AG04449 (cell line): ENCODE measurements at places on chromosomes 12 and 14.

GRCh38 chr12:39357041-39357440, 85.9 kb downstream of the KIF21A start:
- no peak for DNase-seq

- DNase-seq = no peak
These were observed 6.1 kb downstream of the ASB8 start for GRCh38 chr12:48151103-48151771.

GRCh38 chr12:120956579-120957300, 21.6 kb upstream of the HNF1A start:
- DNase-seq = no peak

GRCh38 chr14:23660290-23661226, 24.4 kb downstream of the DHRS2 start:
- DNase-seq = no peak

GRCh38 chr12:129440278-129440677, 463.5 kb downstream of the TMEM132D start:
- DNase-seq = no peak

- no peak for DNase-seq
These were observed 3.5 kb downstream of the TBPL2 start for GRCh38 chr14:55436931-55437330.

DNA sequence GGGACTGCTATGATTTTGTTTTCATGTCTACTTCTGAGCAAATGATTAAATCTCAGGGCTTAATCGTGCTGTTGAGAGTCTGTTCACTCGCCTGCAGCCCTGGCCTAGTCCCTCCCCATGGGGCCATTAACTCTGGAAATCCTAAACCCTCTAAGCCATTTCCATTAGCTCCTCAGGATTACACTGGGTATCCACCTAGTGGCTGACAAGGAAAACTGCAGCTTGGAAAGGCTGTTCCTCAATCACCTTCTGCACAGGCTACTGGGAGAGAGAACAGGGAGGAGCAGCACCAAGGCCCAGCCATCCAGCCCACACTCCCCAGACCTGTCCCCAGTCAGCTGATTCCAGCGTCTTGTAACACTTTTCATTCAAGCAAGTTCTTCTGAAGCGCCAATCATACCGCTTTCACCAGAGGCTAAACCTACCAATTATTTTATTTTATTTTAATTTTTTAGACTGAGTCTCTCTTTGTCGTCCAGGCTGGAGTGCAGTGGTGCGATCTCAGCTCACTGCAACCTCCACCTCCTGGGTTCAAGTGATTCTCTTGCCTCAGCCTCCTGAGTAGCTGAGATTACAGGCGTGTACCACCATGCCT, 48.7 kb downstream of the NEUROD4 start:
- DNase-seq = peak; percentile 9

DNA sequence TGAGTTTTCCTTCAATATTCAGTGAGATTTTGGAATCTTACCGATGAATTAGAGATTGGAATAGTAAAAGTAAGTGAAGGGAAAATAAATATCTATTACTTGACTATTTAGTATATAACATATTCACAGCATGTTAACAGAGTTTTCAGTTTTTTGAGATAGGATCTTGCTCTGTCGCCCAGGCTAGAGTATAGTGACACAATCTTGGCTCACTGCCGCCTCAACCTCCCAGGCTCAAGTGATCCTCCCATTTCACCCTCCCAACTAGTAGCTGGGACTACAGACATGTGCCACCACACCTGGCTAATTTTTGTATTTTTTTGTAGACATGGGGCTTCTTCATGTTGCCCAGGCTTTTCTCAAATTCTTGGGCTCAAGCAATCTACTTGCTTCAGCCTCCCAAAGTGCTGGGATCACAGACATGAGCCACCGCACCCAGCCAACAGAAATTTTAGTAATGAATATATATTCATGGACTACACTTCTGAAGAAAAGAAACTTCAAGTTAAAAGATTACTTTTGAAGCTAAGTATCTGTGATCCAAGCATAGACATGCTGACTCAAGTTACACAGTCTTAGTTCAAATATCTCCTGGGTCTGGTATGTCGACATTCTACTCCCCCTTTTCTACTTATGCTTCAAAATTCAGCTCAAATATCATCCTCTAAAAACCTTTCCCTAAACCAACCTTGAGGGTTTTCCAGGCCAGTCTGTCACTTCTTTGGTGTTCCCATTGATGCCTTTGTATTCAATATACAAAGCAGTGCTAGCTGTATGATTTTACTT, 13.8 kb downstream of the UBE2N start:
- DNase-seq = no peak

DNA sequence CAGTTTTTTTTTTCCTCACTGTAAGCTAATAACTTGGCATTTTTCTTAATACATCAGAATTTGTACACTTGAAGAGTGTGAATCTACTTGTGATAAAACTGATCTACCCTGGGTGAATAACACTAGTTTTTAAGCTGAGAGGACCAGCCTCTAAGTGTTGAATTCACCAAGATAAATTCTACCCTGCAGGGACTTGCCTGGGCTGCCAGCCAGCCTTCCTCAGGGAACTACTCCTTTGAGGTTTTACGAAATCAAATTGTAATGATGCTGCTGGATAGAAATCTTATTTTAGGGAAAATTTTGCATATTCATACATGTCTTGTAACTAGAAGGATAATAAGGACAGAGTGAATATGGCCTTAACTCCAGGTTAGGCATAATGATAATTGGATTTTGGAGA, 1.9 kb downstream of the MED21 start:
- no peak for DNase-seq

- DNase-seq = no peak
These were observed 32.6 kb upstream of the MAX start for GRCh38 chr14:65134651-65135579.

- no peak for DNase-seq
These were observed 50.7 kb upstream of the ATF7IP start for GRCh38 chr12:14314801-14315200.

DNA sequence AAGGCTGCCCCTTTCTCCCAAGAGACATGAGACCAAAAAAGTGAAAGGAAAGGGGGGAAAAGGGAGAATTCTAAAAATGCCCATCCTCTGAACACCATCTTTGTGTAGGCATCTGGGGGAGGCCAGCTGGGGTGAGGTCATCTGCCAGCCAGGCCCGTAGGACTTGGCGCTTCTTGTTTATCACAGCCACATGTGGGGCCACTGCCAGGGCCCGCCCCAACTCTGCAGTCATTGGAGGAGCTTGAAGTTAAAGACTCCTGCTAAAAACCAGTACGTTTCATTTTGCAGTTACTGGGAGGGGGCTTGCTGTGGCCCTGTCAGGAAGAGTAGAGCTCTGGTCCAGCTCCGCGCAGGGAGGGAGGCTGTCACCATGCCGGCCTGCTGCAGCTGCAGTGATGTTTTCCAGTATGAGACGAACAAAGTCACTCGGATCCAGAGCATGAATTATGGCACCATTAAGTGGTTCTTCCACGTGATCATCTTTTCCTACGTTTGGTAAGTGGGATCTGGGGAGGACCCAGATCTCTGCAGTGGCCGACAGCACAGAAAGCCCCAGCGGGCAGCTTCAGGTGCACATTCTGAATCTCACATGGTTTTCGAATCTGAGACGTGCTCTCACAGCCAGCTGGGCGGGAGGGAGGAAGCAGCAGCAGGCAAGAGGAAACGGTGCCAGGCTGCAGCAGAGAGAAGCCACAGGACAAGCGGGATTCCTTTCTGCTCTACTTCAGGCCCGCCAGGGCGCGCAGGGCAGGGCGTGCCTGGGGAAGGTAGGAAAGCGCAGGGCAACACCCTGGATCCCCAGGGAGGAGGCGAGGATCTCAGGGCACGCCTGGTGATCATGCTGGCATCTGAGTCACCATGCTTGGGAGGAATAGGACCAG, at the start of gene P2RX7:
TSS of gene P2RX7 (plus strand) at position 276 of the 881 bp plus-strand sequence. CDS start at position 371, 95 bp downstream.
- no peak for DNase-seq

DNA sequence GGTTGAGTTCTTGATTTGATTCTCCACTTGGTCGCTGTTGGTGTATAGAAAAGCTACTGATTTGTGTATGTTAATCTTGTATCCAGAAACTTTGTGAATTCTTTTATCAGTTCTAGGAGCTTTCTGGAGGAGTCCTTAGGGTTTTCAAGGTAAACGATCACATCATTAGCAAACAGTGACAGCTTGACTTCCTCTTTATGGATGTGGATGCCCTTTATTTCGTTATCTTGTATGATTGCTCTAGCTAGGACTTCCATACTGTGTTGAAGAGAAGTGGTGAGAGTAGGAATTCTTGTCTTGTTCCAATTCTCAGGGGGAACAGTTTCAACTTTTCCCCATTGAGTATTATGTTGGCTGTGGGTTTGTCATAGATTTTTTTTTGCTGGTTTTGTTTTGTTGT, 12.4 kb downstream of the MTRFR start:
- no peak for DNase-seq
